RWPE1 (cell line): ENCODE measurements at places on chromosomes 3 and 15.

DNA sequence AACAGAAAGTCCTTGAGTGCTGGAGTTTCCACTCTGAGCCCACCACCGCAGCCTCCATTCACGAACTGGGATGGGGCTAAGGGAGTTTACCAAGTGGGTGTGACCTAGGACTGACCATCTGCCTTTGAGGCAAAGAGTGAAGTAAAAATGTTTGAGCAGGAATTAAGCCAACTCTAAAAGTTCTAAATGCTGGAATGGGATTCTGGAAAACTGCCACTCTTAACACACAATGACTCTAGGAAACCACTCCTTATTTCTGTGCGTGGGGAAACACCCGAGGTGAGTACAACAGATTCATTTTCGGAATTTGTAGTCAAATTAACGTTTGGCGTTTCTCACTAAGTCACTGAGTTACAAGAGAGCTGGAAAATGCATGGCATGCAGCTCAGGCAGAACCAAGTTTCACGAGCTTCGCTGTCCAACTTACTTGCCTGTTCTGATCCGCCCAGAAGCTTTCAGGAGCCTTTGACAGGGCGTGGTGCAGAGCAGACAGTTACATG is 31.6 kb downstream of the ISL2 start:
- DNase-seq, result no peak

DNA sequence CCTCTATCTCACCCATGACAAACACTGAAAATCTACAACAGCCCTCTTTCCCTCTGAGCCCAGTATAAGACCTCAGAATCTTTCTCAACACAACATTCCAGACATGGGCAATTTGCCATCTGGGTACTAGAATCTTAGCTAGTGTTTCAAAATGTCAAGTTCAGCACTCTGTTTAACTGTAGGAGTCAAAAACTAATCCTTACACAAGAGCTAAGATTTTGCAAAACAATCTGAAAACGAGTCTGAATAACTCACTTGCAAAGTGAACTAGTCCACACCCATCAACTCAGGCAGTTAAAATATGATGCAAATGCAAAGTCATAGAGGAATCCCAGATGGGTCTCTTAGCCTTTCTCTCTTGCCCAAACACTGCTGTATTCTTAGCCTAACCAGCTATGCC is 67.8 kb downstream of the GPR176 start:
- no peak for DNase-seq

- DNase-seq, result no peak
These were observed 21.2 kb downstream of the CCR8 start for GRCh38 chr3:39350714-39351113.

GRCh38 chr3:185822221-185823000 is 2.4 kb downstream of the IGF2BP2 start:
- DNase-seq, result peak; percentile 65
